CD4-positive, alpha-beta T cell treated with Interleukin-4 for 1 hour (primary cell): ENCODE measurements at places on chromosomes 3 and 15.
A peak's percentile ranks its signal among the peaks of the same experiment; 100 is the strongest.

- peak; percentile 76 for DNase-seq
These were observed at the start of gene IL5RA for GRCh38 chr3:3110299-3110630. Gene IL5RA (minus strand): TSS chr3:3110374. CDS start chr3:3104984, 5,390 bp downstream.

DNA sequence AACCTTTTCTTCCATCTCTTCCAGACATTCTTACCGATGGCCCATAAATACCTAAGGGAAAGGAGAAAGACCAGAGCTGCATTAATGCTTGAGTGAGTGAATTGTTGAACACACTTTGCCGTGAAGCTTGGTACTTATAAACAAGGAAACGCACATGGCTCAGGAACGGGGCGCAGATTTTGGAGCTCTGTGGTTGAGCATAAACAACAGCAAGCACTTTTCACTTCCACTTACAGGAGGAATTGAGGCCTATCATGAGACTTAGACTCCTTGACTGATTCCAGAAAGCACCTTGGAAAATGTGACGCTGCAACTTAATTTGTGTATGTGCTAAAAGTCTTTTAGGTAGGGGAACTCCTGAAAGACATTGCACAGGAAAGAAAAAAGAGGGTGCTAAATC is 197.5 kb upstream of the FEZF2 start:
- DNase-seq = no peak

- no peak for DNase-seq
These were observed 15.1 kb upstream of the ARID3B start for GRCh38 chr15:74525945-74526344.

DNA sequence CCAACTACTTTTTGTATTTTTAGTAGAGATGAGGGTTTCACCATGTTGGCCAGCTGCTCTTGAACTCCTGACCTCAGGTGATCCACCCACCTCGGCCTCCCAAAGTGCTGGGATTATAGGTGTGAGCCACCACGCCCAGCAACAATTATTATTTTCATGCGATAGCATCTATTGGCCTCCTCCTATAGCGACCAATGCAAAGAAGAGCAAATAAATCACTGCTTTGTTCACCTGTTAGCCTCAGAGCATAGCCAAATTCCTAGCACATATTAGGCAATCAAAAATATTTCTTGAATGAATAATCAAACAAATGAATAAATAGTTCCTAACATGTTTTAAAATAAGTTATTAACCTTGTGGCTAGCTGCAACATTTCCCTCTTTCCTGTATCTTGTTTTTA is 36.8 kb upstream of the TNFSF10 start:
- no peak for DNase-seq

DNA sequence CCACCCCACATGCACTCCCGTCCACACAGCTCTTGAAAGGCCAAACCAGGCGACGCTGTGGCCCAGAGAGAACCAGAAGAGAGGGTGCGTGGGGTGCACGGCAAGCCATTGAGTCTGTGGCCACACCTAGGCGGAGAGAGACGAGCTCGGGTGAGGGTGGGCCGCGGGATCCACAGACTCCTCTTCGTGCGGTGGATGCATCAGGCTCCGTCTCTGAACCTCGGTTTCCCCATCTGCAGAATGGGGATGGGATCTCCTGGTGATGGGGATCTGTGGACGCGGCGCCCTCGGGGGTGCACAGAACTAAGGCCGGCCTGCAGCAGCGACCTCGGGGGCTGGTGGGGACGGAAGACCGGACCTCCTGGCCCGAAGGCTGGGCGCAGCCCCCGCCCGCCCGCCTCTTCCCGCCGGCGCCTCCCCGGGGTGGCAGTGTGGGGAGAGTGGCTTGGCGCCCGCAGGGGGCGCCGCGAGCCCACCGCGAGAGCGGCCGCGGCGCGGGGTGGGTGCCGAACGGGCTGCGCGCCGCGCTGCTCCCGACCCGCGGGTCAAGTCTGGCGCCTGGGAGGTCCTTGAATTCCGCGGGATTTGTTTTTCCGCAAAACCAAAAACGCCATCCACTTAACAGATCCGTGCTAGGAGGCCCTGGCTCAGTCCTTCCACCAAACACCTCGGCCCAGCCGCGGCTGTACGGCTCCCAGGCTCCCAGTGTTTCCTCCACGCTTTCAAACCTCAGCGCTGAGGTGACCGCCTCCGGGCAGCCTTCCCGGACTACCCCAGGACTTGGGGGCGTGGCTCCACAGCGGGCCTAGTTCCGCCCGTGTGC is 13.2 kb upstream of the ADPGK start:
- no peak for DNase-seq

- no peak for DNase-seq
These were observed 162.8 kb upstream of the NSMCE3 start for GRCh38 chr15:29432191-29433049.

GRCh38 chr15:63414474-63415120 is 33.0 kb upstream of the CA12 start:
- no peak for DNase-seq

- peak; percentile 33 for DNase-seq
These were observed 22.2 kb downstream of the ALDH1A2 start for GRCh38 chr15:58043192-58043903.

- no peak for DNase-seq
These were observed 11.3 kb upstream of the TMEM87A start for GRCh38 chr15:42284551-42284950.

DNA sequence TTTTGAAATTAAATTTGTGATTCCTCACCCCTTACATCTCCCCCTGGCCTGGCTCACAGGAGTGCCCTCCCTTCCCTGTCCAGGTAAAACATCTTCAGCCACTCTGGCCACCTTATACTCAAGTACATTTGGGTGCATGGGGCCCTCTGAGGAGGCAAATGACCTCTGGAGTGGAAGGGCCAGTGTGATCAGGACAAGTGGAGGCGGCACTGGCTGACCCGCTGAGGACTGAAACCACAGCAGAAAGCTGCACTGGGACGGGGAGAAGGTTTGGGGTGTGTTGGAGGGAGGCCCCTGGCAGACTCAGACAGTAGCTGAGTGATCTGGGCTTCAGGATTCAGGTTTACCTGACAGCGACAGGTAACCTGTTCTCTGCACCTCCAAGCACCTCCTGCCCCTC is 24.2 kb downstream of the HES1 start:
- DNase-seq = no peak

GRCh38 chr3:140252812-140253656 is 318.0 kb downstream of the CLSTN2 start:
- DNase-seq = no peak

- no peak for DNase-seq
These were observed 171.4 kb downstream of the CNTN3 start for GRCh38 chr3:74443102-74443501.

DNA sequence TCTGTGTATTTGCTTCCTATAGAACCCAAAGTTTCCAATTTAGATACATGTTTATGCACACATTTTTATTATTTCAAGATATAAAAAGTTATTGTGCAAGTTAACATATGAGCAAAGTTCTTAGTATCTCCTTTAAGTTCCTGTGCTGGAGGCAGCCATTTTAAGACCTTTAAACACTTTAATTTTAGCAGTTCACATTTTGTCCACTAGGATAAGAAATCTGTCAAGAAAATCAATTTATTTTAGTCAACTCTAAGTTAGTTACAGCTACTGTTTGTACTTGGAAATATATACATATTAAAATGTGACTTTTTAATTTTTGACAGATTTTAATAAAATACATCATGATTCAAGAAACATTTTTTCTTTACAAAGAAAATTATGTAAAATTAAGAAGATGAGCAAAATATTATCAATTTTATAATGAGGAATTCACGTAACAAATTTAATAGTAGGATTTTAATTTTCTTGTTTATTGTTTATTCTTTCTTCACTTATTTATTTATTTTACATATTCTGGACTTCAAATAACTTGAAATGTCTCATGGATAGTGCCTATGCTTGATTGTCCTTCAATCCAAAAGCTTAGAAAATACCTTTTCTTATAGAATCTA is 402.6 kb upstream of the GBE1 start:
- DNase-seq = no peak

DNA sequence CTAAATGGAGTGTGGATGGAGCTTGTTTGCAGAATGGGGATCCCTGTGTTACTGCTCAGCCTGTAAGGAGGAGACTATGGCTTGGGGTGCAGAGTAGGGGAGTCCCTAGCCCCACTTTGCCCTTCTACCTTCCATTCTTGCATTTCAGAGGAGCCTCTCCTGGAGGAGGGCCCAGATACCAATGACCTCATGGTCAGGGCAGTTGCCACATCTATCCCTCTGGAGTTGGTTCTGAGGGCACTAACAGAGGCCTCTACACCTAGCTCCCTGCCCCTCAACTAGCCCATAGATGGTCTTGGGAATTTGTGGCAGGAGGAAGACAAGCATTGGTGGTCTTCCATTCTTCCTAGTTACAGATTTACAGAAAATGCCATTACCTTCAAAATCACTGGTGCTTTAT is 6.1 kb downstream of the SKOR1 start:
- no peak for DNase-seq

- DNase-seq = no peak
These were observed 37.1 kb downstream of the SLC12A8 start for GRCh38 chr3:125175295-125176078.

GRCh38 chr3:193078996-193079753 is 161.5 kb upstream of the MB21D2 start:
- DNase-seq = no peak

DNA sequence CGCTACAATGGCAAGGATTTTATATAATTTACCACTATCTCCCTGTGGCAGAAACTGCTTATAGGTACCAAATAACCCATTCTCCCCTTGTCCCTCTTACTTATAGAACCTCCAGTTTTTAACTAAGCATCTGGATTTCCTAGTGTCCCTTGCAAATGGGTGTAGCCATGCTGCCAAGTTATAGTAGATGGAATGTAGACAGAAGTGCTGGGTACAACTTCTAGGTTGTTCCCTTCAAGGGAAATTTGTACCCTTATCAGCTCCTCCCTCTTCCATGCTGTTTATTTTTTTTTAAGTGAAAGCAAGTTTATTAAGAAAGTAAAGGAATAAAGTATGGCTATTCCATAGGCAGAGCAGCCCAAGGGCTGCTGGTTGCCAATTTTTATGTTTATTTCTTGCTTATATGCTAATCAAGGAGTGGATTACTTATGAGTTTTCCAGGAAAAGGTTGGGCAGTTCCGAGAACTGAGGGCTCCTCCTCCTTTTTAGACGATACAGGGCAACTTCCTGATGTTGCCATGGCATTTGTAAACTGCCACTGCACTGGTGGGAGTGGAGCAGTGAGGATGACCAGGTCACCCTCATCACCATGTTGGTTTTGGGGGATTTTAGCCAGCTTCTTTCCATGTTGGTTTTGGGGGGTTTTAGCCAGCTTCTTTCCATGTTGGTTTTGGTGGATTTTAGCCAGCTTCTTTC is 40.1 kb upstream of the TM4SF19 start:
- DNase-seq = no peak

GRCh38 chr3:192133271-192133670 is 594.1 kb downstream of the FGF12 start:
- no peak for DNase-seq

GRCh38 chr15:68484696-68485400 is 52.9 kb upstream of the ITGA11 start:
- no peak for DNase-seq

DNA sequence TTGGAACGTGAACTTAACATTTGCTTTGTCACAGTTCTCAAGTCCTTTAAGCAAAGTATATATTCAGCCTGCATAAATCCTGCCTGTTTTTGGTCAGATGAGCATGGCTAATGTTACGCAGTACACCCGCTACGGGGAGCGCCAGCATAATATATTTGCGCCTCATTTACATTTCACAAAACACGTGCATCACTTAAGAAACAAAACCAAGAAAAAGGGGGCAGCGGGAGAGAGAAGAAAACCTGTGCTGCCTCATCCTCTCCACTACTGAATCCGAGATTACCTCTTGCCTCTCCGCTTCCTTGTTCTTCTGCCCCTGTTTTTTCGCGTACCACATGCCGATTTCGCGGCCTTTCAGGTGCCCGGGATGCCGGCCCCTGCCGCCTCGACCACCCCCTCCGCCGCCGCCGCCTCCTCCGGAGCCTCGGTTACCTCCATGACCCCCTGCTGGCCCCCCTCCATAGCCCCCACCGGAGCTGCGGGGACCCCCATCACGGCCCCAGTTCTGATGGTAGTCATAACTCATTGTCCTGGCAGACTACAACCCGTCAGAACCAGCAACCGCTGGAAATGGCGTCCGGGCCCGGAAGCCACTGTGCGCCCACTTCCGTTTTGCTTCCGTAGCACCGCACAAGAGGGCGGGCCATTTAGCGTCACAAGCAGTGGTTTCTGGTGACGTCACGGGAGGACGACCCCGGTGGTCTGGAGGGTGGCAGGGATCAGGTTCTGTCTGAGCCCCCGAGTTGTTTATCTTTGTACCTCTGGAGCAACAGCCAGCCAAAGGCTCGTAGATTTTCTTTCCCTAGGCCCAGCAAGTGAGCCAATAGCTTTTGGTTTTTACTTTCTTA is at the start of gene DHX36:
Gene DHX36 (minus strand): TSS at position 597 of the 848 bp plus-strand sequence. CDS start 71 bp downstream, at position 526.
- peak; percentile 93 for DNase-seq

GRCh38 chr15:92326236-92326635 is 67.4 kb upstream of the ST8SIA2 start:
- no peak for DNase-seq

- DNase-seq = no peak
These were observed 15.4 kb upstream of the FGD5 start for GRCh38 chr3:14803101-14803980.

DNA sequence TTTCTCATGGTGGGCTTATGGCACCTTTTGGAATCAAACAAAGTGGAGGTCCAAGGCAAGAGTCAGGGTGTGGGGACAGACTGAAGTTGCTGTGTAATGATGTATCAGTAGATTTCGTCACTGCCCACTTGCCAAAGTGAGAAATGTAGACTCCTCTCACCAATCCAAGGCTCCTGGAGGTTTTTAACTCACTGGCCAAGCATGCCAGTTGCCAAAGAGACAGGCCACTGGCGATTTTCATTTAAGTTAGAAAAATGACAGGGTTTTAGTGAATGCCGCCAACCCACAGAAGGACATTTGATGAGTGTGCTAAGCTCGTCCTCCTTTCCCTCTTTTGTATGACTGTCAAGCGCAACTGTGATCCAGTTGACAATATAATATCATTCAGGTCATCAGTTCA is 209.2 kb downstream of the FEZF2 start:
- DNase-seq = no peak

- no peak for DNase-seq
These were observed 41.0 kb upstream of the SLC25A26 start for GRCh38 chr3:66179793-66180192.

GRCh38 chr3:14300721-14301399 is 101.5 kb upstream of the SLC6A6 start:
- DNase-seq = no peak

DNA sequence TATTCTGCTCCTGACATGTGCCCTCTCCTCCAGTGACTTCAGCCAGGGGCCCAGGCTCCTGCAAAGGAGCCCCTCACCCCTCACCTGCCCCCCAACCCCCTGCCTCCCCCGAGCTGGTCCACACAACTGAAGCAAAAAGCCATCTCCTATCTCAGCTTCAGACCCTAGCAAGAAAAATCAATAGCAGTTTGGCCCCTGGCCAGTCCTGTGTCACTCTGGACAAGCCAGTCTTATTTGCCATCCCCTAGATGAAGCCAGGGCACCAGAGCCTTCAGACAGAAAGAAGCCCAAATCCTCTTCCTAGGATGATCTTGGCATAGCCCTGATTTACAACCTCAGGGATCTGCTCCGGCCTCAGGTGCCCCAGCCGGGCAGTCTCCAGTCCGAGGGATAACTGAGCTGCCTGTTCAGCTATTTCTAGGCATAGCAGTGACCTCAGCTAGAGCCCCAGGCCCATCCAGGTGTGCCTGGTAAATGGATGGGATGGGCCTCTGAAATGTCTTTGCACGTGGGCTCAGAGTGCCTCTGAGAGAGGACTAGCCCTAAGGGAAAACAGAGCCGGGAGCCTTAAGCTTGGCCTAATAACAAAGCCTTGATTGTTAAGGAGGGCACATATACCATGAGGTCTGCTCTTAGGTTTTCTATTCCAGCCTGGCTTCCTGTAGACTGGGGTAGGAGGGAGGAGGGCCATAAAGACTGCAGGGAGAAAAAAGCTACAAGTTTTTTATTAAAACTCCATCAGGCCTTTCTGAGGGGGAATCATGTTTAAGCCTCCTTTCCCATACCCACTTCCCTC is 242.0 kb downstream of the SHQ1 start:
- DNase-seq = no peak
